Activated T-helper 1 cell treated with anti-CD3 and anti-CD28 coated beads, Interleukin-2, amount 50 U/mL, for 16 hours (primary cell): ENCODE measurements at places on chromosomes 4 and X.

- no peak for DNase-seq
Observed at GRCh38 chr4:127622921-127623796, 9.6 kb upstream of the INTU start.

GRCh38 chr4:47238667-47239066 is 207.3 kb downstream of the GABRB1 start:
- no peak for DNase-seq

DNA sequence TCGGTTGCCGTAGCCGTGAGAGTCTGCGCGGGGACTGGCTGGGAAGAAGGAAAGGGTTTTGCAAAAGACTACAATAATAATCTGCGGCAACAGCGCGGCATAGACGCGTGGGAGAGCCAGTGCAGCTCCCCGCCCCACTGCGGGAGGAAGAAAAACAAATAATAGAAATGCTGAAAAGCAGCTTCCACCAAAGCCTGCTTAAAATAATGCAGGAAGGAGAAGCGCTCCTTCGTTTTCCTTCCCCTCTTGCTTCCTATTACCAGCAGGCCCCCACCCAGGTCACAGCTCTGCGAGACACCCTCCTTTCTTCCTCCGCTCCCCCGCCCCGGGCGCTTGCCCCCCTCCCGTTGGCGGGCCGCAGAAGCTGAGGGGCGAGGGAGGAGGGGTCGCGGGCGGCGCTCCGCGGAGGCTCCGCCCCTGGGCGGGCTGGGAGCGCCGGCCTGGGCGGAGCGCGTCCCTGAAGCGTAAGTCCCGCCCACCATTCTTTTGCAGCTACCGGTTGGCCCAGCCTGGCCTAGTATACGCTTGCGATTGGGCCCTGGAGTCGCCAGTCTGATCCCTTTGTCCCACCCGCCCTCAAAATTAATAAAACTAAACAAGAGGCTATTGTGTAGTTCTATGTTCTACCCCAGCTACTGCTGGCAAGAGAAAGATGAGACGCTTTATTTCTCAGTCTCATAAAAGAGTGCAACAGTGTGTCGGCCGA is 636 bp upstream of the AMOT start:
- peak; percentile 27 for DNase-seq

- DNase-seq = no peak
Observed at GRCh38 chrX:23742174-23742696, 841 bp downstream of the ACOT9 start.

GRCh38 chr4:30802622-30803323 is 82.6 kb downstream of the PCDH7 start:
- no peak for DNase-seq

GRCh38 chrX:90040807-90041206 is 119.1 kb downstream of the TGIF2LX start:
- DNase-seq = no peak

- no peak for DNase-seq
Observed at GRCh38 chr4:123623611-123624010, 227.0 kb downstream of the SPRY1 start.

DNA sequence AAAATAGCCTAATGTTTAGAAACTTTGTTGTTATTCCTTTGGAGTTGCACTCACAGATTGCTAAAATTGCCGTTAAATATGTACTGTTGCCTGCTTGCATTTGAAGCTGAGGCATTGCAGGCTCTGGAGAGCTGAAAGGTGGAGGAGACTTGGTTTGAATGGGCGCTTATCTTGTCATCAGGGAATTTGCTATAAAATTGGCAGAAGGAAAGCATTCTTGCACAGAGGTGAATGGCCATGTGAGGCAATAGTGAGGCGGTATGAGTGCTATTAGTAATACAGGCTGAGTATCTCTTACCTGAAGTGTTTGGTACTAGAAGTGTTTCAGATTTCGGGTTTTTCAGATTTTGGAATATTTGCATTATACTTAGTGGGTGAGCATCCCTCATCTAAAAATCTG is 41.3 kb downstream of the TRAPPC11 start:
- DNase-seq = no peak

- no peak for DNase-seq
Observed at GRCh38 chr4:155339999-155340398, 36.8 kb downstream of the MAP9 start.

GRCh38 chr4:86058621-86059020 is 301.2 kb downstream of the MAPK10 start:
- DNase-seq = no peak

GRCh38 chr4:41408859-41409593 is 128.9 kb upstream of the LIMCH1 start:
- no peak for DNase-seq

DNA sequence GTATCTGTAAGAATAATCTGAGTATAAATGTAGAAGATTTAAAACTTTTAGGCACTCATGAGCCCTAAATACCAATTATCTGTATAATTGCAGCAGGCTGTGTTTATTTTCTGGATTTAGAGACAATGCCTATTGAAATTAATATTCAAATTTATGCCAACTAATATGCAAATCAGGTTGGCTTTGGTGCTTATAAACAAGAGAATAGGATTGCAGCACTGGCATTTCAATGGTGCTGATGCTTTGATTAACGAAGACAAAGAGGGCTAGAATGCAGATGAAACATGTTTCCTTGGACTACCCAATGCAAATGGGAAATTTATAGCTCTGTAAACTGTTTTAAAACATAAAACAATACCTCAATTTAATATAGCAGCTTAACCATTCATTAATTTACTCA is 70.7 kb upstream of the GATB start:
- DNase-seq = no peak

DNA sequence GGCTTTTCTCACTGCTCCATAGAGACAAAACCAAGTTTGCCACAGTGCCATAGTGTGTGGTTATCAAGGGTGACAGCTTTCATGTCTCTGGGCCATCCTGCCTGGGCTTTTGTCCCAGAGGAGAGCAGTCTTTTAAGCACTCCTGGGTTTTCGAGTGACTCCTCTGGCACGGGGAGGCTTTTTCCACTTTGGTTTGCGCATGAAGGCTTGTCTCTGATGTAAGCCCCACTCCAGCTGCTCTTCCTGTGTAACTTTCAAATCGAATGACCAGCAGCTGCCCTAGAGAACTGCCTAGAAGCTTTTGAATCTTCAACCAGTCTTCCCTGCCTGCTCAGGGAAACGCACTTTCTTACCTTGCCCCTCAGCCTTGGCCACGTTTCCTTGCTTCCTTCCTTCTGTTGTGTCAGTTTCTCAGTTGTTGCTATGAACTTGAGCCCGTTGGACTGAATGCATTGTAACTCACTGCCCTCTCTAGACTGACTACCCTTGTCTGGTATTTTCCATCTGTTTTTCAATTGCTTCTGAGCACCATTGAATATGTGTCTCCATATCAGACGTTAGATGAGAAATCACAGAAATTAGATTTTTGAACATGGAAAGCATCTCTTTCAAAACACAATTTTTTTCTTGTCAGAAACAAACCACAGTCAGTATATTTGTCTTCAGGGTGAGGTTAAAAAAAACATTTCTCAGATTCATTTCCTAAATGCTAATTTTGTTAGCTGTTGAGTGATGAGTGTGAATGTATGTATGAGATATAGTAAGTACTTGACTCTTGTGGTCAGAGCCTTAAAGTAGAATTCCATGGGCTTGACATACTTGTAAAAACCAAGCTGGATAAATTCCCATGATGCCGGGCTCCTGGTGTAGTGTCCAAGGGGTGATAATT is 45.3 kb downstream of the SLC9A6 start:
- no peak for DNase-seq

DNA sequence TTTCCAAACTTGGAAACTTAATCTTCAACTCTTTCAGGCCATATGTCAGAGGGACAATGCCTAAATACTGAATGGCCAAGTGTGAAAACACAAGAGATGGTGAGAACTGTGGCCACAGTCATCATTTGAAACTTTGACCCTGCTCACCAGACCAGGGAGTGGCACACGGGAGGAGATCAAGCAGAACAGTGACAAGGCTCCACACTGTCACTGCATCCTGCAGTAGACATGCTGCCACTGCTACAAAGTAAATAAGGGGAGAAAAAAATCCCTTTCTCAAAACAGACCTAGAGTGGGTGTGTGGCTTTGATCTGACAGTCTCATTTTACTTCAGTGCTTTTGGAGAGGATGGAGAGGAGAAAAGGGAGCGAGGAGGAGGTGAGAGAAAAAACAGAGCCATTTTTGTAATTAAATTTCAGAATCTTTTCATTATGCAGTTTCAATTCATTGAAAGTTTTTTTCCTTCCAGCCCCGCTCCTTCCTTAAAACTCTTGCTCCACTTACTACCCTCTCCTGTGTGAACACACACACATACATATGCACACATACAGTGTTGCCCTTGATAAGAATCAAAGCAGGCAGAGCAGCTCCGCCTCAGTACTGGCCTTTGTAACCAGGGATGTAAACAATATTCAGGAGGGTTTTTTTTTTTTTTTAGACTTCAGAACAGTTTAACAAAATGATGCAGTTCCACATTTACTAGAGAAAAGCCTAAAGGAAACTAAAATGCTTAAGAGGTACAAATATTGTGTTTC is 34.4 kb downstream of the NEXMIF start:
- no peak for DNase-seq

GRCh38 chrX:94256396-94256795 is 582.4 kb downstream of the FAM133A start:
- no peak for DNase-seq

GRCh38 chr4:34767407-34767806 is 1476.9 kb downstream of the ARAP2 start:
- DNase-seq = no peak

DNA sequence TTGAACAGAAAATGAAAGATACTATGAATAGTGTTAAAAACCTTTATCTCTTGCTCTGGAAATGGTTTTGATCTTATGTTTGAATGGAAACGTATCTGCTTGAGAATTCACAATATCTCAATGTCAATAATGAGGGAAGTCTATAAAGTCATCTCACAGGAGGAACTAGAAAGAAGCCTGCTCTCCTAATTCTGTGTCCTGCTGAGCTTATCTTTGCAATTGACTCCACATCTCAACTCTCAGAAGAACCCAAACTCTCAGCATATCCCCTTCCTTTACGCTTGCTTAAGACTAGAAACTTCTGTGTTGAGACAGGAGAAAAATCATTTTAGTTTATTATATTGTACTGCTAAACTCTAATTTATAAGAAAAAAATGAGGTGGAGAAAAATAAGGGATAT is 8.3 kb upstream of the PF4V1 start:
- DNase-seq = no peak

- DNase-seq = no peak
Observed at GRCh38 chr4:101104312-101105052, 242.8 kb downstream of the PPP3CA start.

- DNase-seq = no peak
Observed at GRCh38 chrX:38627683-38628082, 66.3 kb downstream of the TSPAN7 start.

GRCh38 chr4:2733001-2733843 is 22.9 kb downstream of the TNIP2 start:
- DNase-seq = no peak

- no peak for DNase-seq
Observed at GRCh38 chrX:119607018-119607389, 780 bp upstream of the NKRF start.

GRCh38 chrX:48938721-48939425 is 18.5 kb downstream of the OTUD5 start:
- DNase-seq = no peak

GRCh38 chr4:149187726-149188125 is 627.9 kb downstream of the IQCM start:
- no peak for DNase-seq

DNA sequence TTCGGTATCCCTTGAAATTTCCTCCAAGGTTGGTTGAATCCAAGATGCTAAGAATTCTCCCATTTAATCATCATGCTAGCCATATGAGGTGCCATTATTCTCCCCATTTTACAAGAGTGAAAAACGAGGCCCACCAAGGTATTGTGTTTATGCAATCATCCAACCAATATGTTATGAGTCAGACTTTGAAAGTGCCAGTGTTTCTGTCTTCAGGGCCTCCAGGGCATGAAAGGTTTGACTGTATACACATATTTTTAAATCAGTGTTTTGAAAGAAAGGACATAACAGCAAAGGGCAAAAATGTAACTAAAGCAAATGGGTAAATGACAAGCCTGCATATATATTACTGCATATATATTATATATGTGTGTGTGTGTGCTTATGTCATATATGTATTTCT is 541.2 kb upstream of the SMIM31 start:
- DNase-seq = no peak

DNA sequence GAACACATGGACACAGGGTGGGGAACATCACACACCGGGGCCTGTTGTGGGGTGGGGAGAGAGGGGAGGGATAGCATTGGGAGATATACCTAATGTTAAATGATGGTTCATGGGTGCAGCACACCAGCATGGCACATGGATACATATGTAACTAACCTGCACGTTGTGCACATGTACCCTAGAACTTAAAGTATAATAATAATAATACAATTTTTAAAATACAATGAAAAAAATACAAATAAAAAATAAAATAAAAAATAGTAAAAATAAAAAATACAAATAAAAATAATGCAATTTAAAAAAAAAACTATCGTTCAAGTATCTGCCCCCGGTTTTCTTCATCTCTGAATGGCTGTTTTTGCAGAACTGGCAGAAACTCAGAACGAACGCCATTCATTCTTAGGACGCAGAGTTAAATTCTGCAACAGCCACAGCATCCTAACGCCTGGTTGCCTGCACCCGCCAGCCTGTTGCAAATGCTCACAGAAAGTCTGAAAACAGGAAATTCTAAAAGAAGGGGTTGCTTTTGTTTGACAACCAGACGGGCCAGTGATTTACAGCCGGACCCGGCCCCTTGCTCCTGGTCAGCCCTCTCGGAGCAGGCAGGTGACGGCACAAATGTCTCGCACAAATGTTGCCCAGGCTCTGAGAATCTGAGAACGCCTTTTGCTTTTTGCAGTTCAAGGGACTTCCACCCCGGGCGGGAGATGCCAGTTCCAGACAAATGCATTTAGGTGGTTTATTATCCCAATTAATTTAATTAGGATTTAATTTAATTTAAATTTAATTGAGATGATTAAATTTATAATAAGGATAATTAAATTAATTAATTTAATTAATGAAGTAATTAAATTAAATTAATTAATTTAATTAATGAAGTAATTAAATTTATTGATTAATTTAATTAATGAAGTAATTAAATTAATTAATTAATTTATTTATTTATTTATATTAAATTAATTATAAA is 47.8 kb downstream of the CRLF2 start:
- no peak for DNase-seq

DNA sequence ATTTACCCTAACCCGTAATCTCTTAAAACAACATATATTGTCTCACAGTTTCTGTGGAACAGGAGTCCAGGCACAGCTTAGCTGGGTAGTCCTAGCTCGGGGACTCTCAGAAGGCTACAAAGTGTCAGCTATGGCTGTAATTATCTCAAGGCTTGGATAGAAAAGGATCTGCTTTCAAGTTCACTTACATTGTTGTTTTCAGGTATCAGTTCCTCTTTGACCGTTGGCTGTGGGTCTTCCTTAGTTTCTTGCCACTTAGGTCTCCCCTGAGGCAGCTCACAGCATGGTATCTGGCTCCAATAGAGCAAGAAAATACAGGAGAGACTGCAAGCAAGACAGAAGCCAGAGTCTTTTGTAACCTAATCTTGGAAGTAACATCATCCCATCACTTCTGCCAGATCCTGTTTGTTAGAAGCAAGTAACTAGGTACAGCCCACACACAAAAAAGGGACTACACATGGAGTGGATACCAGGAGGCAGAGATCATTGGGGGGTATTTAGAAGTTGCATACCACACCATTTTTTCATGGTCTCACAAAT is 137.0 kb downstream of the MAGEB5 start:
- no peak for DNase-seq

- DNase-seq = no peak
Observed at GRCh38 chrX:153443476-153444332, 2.2 kb downstream of the TREX2 start.
